ENCODE measurements at places on chromosomes 7 and 10.

DNA sequence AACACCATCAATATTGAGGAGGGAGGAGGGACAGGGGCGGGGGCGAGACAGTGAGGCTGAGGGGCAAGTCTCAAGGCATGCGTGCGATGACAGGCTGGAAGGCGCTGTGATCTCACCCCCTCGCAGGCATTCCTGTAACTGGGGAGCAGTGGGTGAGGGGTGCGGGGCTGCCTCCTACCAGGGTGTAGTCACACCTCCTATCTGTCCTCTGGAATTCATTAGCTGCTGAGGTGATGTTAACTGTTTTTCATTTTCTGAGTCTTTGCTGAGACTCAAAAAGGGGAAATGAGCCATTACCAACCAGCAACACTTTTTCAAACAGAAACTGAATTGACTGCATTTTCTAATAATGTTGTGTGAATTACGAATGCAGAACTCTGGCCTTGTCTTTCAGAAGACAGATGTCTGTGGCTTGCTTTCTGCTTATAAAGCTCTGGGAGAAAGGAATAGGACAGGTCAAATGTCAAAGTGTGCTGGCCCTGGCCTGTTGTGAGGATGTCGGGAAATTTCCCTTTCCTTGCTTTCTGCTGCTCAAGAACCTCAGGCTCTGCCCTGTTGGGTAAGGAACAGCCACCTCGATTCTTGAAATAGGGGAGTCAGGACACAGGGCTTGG, 23.7 kb upstream of the CDH23 start:
- DNase-seq = no peak

DNA sequence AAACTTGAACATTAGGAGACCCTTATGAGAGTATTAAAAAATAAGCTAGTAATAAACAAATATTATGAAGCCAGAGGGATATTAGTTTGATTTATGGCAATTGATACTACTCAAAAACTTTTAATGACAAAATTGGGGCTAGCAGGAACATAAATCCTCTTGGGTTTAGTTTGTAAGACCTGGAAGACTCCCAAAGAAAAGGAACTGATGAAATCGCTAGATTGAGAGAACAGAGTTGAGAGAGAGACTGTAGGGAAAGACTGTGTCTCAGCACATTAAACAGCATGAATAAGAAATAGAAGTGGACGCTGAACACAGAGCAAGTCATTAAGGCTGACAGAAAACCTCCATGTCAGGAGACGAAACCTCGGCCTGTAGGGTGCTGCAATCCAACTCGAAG, 56.4 kb downstream of the ICA1 start:
- DNase-seq = no peak

GRCh38 chr10:7457478-7458316, 46.9 kb upstream of the SFMBT2 start:
- peak; percentile 52 for DNase-seq

GRCh38 chr10:43751646-43752045, 103.0 kb upstream of the ZNF32 start:
- no peak for DNase-seq

Measured in Kasumi-1 (cell line).